Central memory CD8-positive, alpha-beta T cell (primary cell): ENCODE measurements at places on chromosomes 13 and 19.

- no peaks in the 10 kb centered on the region for H3K27me3 ChIP-seq
- no peak for DNase-seq
- no peaks in the 10 kb centered on the region for H3K36me3 ChIP-seq
- H3K4me3 ChIP-seq = no peak overlapping the region
Observed at GRCh38 chr13:47184321-47184720, 287.5 kb upstream of the HTR2A start.

GRCh38 chr19:5193192-5193591 lies 147.4 kb downstream of the PTPRS start:
- no peak overlapping the region for H3K27ac ChIP-seq
- H3K36me3 ChIP-seq = no peaks in the 10 kb centered on the region
- H3K27me3 ChIP-seq = peaks cover 11% of the 10 kb centered on the region
- DNase-seq = no peak
- H3K4me1 ChIP-seq = no peaks in the 10 kb centered on the region

DNA sequence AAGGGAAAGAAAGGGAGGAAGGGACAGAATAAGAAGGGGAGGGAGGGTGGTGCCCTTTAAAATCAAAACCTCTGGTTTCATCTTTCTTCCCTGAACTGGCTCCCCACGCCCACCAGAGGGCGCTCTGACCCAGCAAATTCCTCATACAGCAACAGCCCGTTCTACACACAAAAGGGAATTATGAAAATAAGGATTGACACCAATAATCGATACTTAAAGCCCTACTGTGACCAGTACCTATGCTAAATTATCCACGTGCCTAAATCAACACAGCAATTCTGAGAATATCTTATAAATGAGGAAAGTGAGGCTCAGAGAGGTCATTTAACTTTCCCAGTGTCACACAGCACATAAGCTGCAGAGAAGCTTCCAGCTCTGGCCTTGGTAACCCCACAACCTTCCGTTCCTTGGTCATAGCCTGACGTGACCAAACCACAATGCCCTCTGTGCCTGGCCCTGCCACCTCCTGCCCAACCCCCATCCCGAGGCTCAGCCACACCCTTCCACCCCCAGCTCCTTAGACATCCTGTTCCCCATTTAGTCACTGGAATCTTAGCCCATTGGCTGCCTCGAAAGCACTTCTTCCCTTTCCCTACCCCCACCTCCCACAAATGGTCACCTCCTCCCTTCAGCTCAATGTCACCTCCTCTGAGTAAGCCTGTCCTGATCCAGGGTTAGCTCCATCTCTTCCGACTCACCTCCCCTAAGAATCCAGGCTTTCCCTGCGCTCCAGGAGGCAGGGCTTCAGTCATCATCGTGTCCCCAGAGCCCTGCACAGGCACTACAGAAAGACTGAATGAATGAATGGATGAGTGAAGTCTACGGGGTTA lies 34.2 kb upstream of the PNMA8B start:
- peaks cover 11% of the 10 kb centered on the region for H3K4me1 ChIP-seq
- DNase-seq = peak; percentile 60
- H3K4me3 ChIP-seq = no peak overlapping the region
- H3K36me3 ChIP-seq = no peaks in the 10 kb centered on the region
- H3K27ac ChIP-seq = no peak overlapping the region

GRCh38 chr13:36839281-36839680 lies 20.3 kb downstream of the RFXAP start:
- no peaks in the 10 kb centered on the region for H3K4me1 ChIP-seq
- DNase-seq = no peak
- H3K36me3 ChIP-seq = peaks cover 2% of the 10 kb centered on the region

DNA sequence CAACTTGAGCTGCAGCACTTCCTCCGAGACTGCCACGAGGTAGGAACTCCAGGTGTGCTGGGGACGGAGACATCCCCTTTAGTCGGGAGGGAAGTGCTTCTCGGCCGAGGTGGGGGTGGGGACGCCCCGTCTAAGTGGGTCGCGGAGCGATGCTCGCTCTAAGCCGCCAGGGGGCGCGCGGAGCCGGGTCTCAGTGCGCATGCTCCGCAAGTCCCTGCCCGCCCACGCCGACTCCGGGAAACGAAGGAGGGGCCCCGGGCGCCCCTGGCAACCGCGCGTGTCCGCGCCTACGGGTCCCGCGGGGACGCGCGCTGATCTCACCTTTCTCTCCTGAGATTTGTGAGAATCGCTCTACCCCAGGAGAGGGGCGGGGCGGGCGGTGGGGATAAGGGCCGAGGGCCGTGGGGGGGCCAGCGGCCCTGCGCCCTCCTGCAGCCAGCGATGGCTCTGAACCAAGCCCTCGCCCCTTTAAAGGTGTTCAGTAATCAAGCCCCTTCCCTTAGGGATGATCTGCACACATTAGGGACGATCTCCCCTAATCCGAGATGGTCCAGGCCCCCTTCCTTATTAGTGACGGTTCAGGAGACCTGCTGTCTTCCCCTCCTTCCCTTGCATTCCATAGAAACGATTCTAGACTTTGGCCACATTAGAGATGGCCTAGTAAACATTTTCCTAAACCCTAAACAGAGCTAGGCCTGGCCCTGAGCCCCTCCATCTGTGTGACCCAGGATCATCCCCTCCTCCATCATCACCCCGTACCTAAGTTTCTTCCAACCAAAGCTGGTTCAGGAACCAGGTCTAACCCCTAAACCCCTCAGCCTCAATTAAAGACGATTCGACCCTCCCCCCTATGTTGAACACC lies 47.3 kb upstream of the SHKBP1 start:
- H3K27me3 ChIP-seq = peaks cover 22% of the 10 kb centered on the region
- DNase-seq = peak; percentile 92
- H3K4me3 ChIP-seq = peak overlapping the region; percentile 66
- peaks cover 7% of the 10 kb centered on the region for H3K4me1 ChIP-seq
- H3K27ac ChIP-seq = peak overlapping the region; percentile 81

- H3K36me3 ChIP-seq = peaks cover 26% of the 10 kb centered on the region
- peak overlapping the region; percentile 50 for H3K27ac ChIP-seq
- H3K4me1 ChIP-seq = peaks cover 8% of the 10 kb centered on the region
Observed at GRCh38 chr19:7618348-7618747, 11.0 kb downstream of the XAB2 start.

GRCh38 chr13:25915840-25916518 lies 135.8 kb downstream of the SHISA2 start:
- DNase-seq = no peak
- H3K36me3 ChIP-seq = no peaks in the 10 kb centered on the region
- no peak overlapping the region for H3K4me3 ChIP-seq
- H3K27me3 ChIP-seq = peaks cover 6% of the 10 kb centered on the region
- H3K4me1 ChIP-seq = peaks cover 8% of the 10 kb centered on the region

- H3K4me3 ChIP-seq = no peak overlapping the region
- H3K36me3 ChIP-seq = peaks cover 3% of the 10 kb centered on the region
- no peaks in the 10 kb centered on the region for H3K4me1 ChIP-seq
- DNase-seq = no peak
Observed at GRCh38 chr13:65677906-65678305, 1552.2 kb downstream of the PCDH9 start.

GRCh38 chr13:39148513-39148961 lies 110.3 kb downstream of the NHLRC3 start:
- H3K36me3 ChIP-seq = no peaks in the 10 kb centered on the region
- no peak for DNase-seq
- no peak overlapping the region for H3K4me3 ChIP-seq
- H3K27me3 ChIP-seq = peaks cover 37% of the 10 kb centered on the region

GRCh38 chr13:85537601-85538000 lies 261.6 kb downstream of the SLITRK6 start:
- H3K36me3 ChIP-seq = no peaks in the 10 kb centered on the region
- no peak overlapping the region for H3K27ac ChIP-seq
- H3K4me3 ChIP-seq = no peak overlapping the region
- no peaks in the 10 kb centered on the region for H3K4me1 ChIP-seq
- H3K27me3 ChIP-seq = no peaks in the 10 kb centered on the region

DNA sequence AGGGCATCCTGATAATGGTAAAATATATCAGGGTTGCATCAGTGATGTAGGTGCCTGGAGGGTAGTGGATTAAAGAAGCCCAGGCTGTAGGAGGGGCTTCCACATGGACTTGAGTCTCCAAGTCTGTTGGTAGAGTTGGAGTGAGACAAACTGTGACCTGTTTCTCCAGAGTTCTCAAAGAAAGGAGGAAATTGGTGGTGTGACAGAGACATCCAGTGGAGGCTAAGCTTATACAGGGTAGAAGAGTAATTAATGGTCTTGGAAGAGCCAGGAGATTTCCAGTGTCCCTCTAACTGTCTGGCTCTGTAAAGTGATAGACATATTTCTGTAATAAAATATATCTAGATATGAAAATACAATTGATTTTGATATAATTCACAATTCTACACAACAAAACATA lies 61.1 kb downstream of the GPC5 start:
- no peak overlapping the region for H3K4me3 ChIP-seq
- no peak overlapping the region for H3K27ac ChIP-seq

GRCh38 chr13:95447814-95448213 lies 104.7 kb upstream of the CLDN10 start:
- H3K27me3 ChIP-seq = peaks cover 44% of the 10 kb centered on the region
- no peak overlapping the region for H3K27ac ChIP-seq
- DNase-seq = no peak

GRCh38 chr19:34336781-34337271 lies 28.2 kb upstream of the GPI start:
- peaks cover 33% of the 10 kb centered on the region for H3K36me3 ChIP-seq
- H3K4me3 ChIP-seq = no peak overlapping the region
- H3K27me3 ChIP-seq = no peaks in the 10 kb centered on the region
- H3K27ac ChIP-seq = no peak overlapping the region
- DNase-seq = no peak

DNA sequence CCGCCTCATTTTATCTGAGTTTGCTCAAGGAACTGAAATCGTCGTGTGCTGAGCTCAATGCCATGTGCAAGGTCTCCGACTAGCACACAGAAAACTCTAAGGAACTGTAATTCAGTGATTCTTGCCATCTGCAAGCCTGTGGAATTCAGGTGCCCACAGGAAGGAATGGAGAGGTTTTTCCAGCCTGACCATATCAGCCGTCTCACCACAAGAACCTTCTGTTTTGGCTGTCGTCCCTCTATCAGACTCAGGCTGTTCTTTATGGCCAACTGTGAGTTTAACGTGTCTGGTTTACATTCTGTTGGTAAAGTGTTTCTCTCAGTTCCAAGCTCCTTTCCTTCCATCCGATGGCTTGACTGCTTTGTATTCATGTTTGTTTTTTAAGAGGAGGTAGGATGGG lies 293.5 kb downstream of the SPRY2 start:
- no peaks in the 10 kb centered on the region for H3K27me3 ChIP-seq
- H3K4me3 ChIP-seq = no peak overlapping the region
- H3K4me1 ChIP-seq = no peaks in the 10 kb centered on the region
- H3K27ac ChIP-seq = no peak overlapping the region

- no peak for DNase-seq
- no peak overlapping the region for H3K27ac ChIP-seq
- no peaks in the 10 kb centered on the region for H3K36me3 ChIP-seq
- H3K4me1 ChIP-seq = no peaks in the 10 kb centered on the region
Observed at GRCh38 chr13:111949311-111949710, 117.6 kb upstream of the SOX1 start.

GRCh38 chr19:49343123-49343522 lies 7.9 kb downstream of the CD37 start:
- H3K36me3 ChIP-seq = peaks cover 13% of the 10 kb centered on the region
- H3K4me3 ChIP-seq = no peak overlapping the region
- peaks cover 42% of the 10 kb centered on the region for H3K4me1 ChIP-seq
- no peaks in the 10 kb centered on the region for H3K27me3 ChIP-seq
- H3K27ac ChIP-seq = no peak overlapping the region
- DNase-seq = no peak

GRCh38 chr19:42538841-42539709 lies 10.8 kb upstream of the CEACAM1 start:
- no peaks in the 10 kb centered on the region for H3K27me3 ChIP-seq
- no peak overlapping the region for H3K4me3 ChIP-seq
- no peaks in the 10 kb centered on the region for H3K4me1 ChIP-seq
- no peaks in the 10 kb centered on the region for H3K36me3 ChIP-seq
- no peak for DNase-seq
